ENCODE measurements at places on chromosomes 11 and 22.
A peak's percentile ranks its signal among the peaks of the same experiment; 100 is the strongest.

DNA sequence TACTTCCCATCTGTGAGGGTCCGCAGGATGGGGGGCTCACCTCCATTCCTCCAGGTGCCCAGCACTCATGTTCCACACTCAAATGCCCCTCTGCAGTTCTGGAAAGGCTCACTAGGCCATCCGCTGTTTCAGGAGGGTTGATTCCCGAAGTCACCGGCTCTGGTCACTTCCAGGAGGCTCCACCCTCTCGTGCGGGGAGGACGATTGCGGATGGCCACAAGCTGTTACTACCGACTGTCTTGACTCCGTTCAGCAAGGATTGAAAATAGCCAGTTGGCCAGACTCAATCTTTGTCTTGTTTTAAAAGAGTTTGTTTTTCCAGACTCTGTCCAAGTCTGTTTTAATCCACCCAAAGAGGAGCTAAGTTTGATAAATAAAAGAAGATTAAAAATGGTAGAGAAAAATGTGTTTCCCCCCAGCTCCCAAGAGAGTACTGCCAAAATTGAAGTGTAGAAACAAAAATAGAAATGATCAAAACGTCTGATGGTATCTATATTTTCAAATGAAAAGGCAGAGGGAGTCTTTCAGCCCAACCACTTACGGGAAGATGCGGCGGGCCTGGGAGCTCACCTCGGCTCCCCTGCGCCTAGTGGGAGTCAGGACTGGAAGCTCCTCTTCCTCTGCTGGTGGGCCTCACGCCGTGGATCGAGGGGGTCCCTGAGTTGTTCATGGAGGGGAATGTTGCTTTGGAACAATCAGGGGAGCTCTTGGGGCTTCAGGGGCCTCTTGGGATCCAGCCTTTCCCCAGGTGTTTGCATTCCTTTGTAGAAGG is 1280.8 kb downstream of the BRD1 start:
- DNase-seq = no peak

DNA sequence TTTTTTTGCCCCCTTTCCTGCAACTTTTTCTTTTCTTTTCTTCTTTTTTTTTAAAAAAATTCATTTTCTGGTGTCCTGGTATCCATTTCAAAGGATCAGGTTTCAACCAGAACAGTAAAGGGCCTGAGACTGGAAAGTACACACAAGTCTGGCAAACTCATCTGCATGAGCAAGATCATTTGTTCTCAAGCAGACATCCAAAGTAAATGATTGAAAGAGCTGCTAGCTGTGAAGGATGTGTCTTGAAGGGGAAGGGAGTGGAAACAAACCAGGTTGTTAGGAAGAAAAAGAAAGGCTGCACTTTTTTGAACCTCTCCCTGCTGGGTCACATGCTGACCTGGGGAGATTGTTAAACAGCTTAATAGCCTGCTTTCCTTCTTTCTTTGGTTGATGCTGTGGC is 5.3 kb downstream of the YAP1 start:
- no peak for DNase-seq

GRCh38 chr22:47783433-47784366 is 1021.2 kb downstream of the TBC1D22A start:
- DNase-seq = no peak

DNA sequence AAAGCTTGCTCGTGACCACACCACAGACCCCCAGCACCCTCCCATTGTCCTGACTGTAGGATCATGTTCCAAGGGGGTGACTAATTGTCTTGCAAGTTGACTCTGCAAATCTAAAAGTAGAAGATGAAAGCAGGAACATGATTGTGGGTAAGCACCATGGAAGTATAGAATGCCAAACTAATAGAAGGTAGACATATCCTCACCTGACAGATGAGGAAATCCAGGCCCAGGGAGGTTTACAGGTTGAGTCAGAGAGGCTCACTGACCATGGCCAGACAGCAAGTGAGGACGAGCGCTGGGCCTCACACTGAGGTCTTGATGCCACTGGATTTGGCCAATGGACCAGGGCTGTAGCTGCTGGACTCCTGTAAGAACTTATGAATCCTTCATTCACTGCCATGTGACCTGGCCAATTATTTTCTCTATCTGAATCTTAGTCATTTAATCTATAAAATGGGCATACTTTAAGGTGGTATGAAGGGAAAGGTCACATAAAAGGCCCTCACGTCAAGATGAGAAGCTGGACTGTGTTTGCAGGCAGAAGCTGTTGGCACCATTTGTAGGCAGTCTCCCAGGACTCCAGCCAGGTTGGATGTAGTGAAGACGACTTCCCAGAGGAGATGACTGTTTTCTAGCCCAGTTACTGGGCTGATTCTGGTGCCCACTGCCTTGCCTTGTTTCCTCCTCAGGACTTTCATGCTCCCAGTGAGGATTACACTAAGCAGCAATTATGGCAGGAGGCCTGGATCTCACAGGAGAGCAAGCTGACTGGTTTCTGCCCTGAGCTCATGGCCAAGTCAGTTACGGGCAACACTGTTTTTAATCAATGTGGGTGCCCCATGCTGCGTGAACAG is 54.6 kb downstream of the GAB4 start:
- DNase-seq = no peak

GRCh38 chr22:43448048-43448447 is 36.2 kb downstream of the MPPED1 start:
- no peak for DNase-seq

DNA sequence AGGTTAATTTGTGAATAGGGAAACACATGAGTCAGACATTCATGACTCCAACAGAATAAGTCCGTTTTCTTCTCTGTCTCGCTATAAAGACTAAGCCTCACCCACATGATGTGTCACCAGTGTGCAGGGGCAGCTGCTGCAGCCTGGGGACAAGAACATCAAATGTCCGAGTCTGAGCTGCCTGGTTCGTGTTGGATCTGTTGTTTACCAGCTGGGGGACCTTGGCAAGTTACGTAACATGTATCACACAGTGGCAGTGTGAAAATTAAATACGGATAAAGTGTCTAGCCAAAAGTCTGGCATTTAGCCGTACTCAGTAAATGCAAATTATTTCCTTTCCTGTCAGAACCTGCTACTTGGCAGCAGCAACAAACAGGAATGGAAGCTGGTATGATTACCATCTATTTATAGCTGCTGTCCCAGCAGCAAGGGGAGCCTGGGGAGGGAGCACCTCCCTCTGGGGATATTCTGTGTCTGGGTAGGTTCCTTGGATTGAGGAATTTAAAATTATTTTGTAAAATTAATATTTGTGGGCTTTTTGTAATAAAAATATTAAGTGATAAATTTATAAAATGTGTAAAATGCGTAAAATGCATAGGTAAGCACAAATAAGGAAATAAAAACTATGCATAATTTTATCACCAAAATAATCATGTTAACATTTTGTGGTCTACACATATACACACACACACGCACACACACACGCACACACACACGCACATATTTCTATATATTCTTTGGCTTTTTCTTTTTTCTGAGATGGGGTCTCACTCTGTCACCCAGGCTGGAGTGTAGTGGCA is 1.3 kb upstream of the CLDN25 start:
- no peak for DNase-seq

- no peak for DNase-seq
Measured at GRCh38 chr11:23314162-23314561, 453.9 kb upstream of the CCDC179 start.

- DNase-seq = no peak
Measured at GRCh38 chr11:72190631-72191071, 1.3 kb upstream of the FOLR1 start.

DNA sequence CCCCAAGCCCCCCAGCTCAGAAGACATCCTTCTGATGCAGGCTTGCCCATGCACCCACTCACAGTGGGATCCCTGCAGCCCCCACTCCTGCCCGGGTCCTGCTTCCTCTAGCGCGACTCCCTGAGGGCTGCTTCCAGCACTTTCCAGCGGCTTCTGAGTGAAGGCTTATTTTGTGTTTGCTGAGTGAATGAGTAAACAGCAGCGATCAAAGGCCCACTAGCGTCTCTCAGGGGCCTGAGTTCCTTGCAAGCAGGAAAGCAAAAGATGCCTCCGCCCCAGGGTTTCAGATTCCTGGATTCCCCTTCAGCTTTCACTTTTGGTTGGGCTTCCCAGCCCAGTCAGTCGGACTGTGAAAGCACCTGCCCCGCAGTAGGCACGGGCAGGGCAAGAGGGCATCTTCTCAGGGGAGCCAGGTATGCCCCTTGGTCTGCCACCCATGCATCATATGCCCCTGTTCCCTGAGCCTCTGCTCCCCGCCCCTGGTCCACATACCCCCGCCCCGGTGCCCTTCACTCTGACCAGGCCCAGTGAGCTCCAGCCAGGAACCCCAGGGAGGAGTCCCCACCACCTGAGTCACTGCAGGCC is 9.2 kb downstream of the FADD start:
- DNase-seq = no peak

- no peak for DNase-seq
Measured at GRCh38 chr22:48234011-48234410, 1471.6 kb downstream of the TBC1D22A start.

DNA sequence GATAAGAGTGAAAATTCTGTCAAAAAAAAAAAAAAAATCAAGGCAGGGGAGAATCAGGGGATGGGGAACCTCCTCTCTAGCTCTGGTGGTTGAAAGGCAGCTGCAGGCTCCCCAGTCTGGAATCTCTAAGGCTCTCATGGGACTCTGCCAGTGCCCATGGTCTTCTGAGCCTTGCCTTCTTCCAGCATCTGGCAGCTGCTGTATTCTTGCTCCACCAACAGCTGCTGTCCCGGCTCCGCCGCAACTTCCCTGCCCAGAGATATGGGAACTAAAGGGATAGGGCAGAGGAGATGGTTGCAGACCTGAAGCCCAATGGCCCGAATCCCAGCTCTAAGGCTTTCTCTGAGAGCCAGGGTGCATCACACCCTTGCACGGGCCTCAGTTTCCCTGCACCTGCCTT is 49.5 kb upstream of the PHF21B start:
- DNase-seq = no peak

DNA sequence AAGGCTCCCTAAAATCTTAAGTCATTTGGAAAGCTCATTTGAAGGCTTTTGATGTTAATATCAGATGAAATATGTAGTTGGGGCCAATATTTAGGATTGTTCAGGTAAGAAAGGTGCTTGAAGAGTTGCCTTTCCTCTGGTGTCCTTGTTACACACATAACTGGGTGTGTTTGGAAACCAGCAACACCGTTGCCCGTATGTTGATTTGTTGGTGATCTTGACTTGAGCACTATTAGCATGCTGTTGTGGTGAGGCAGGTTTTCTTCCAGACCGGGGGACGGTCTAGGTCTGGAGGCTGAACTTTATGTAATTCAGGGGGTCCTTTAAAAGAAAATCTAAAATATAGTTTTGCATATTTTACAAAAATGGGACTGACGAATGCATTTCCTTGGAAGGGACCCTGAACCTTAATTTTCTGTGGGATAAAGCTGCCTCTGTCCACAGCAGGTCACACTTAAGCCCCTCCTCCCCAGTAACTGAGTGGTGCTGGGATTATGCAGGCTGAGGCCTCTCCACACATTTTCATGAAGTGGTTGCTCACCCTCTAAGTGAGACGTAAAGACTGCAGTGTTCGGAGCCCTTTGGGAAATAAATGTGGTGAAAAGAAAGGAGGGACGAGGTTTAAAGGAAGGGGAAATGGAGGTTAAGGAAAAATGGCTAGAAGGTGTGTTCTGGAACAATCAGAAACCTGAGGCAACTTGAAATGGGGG is 1.8 kb downstream of the YWHAH start:
- DNase-seq = no peak

GRCh38 chr11:68312780-68313573 is 586 bp downstream of the LRP5 start:
- DNase-seq = peak; percentile 34

DNA sequence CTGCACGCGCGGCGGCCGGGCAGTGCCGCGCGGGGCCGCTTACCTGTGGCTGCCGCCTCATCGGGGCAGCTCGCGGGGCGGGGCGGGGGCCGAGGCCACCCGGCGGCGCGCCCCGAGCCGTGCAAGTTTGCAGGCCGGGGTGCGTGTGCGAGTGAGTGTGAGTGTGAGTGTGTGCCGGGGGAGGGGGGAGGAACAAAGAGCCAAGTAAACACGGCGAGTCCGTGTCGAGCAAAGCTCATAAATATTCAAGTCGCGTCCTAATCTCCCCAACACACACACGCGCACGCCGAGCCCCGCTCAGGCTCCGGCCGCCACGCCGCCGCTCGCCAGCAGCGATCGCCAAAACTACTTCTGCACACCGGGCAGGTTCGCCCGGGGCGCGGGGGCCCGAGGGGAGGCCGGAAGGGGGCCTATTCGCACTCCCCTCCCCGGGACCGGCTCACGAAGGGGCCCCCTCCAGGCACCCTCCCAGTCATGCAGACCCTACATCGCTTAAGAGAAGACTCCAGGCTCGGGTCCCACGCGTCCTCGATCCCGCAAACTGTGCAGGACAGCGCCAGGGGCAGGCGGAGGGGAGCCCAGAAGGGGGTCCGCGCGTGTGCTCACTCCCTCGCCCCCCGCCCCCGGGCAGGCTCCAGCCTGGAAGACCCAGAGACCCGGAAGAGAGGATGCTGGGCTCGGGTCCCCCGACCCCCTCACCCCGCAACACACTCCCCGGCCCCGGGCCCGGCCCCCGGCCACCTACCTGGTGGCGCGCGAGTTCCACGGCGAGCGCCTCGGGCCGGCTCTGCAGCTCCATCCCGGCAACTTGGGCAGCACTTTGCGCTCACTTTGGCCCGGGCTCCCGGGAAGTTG is 827 bp downstream of the PHF21B start:
- DNase-seq = no peak

- DNase-seq = no peak
Measured at GRCh38 chr11:130581646-130582045, 133.2 kb downstream of the ADAMTS15 start.

- no peak for DNase-seq
Measured at GRCh38 chr11:125773516-125773915, 5.1 kb downstream of the PATE2 start.

- no peak for DNase-seq
Measured at GRCh38 chr11:122440811-122441665, 214.5 kb upstream of the UBASH3B start.

- DNase-seq = no peak
Measured at GRCh38 chr11:22583963-22584492, 41.6 kb downstream of the FANCF start.

- DNase-seq = no peak
Measured at GRCh38 chr11:60950933-60951605, 907 bp downstream of the SLC15A3 start.

DNA sequence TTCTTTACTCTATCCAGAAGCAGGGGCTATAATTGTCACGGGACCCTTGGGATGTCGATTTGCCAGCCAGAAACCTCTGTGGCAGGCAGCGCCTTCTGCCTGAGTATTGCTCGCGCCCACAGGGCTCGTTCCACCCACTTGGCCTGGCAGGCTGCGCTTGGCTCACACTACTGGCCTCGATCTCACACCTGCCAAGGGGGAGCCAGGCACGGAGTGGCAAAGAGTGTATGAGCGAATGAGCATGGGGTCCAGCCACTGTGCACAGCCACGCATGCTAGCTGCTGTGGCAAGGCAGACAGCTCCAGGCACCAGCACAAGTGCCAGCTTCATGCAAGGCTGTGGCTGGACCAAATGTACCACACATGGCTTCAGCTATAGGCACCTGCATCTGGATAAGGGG is 599.8 kb downstream of the DLG2 start:
- DNase-seq = no peak

GRCh38 chr11:117300283-117300663 is 9.1 kb downstream of the BACE1-AS start:
- no peak for DNase-seq

DNA sequence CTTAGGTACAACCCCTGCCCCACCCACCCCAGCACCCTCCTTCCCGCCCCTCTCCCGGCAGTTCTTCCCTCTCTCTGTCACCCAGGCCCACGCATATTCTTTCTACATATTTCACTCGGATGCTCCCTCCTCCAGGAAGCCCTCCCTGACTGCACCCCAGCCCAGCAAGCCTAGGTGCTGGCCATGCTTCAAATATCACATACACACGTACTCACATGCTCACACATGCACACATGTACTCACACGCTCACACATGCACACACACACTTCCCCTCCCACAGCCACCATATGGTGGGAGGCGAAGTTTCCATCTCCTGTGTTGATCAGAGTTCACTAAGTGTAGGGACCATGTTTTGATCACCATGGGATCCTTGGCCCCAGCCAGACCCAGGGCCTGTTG is 90.4 kb downstream of the WNT7B start:
- no peak for DNase-seq
